A549 treated with DMSO at 1 μM for 4 hours (cell line): ENCODE measurements at places on chromosomes 7 and 10. TPM values are rescaled to one million over a fixed set of nuclear protein-coding genes. Genes with fewer than 3 reads are reported as not detected.

Gene HOXA7
- total RNA-seq = 4.4 to 5.3 TPM (median 4.9 TPM) in 5 replicates

Gene SCIN
- 0.36 to 0.70 TPM (median 0.45 TPM) in 5 replicates for total RNA-seq

Gene PITX3
- 0.25 to 0.37 TPM (median 0.30 TPM) in 4 of 5 replicates, not detected in the other for total RNA-seq

Gene CPA4
- total RNA-seq = 6.1 to 12.3 TPM (median 8.3 TPM) in 5 replicates

Gene TRPV5
- not detected in 5 replicates for total RNA-seq

Gene OPALIN
- not detected in 5 replicates for total RNA-seq

Gene PNLIP
- total RNA-seq = not detected in 5 replicates

Gene AKR1C1
- total RNA-seq = 439 to 635 TPM (median 596 TPM) in 5 replicates

Gene MMP21
- total RNA-seq = 0.03 TPM in 1 of 5 replicates, not detected in the others

Gene SPOCK2
- total RNA-seq = 0.19 to 0.52 TPM (median 0.37 TPM) in 5 replicates

Gene C10orf71
- total RNA-seq = not detected in 5 replicates

Gene FBXO24
- total RNA-seq = 0.12 to 0.24 TPM (median 0.22 TPM) in 5 replicates

Gene RAMP3
- not detected in 5 replicates for total RNA-seq

Gene AGAP3
- 62.0 to 72.4 TPM (median 67.1 TPM) in 5 replicates for total RNA-seq

Gene CYP2C19
- total RNA-seq = not detected in 5 replicates

Gene NPSR1
- not detected in 5 replicates for total RNA-seq

Gene PDE6C
- not detected in 5 replicates for total RNA-seq

Gene AGBL3
- total RNA-seq = 0.28 to 1.5 TPM (median 1.3 TPM) in 5 replicates

Gene CHN2
- 0.06 TPM in 1 of 5 replicates, not detected in the others for total RNA-seq

Gene PON3
- total RNA-seq = 28.7 to 39.9 TPM (median 35.0 TPM) in 5 replicates

Gene SPDYE8
- not detected in 5 replicates for total RNA-seq

Gene SLC18A2
- 0.03 to 0.08 TPM (median 0.05 TPM) in 4 of 5 replicates, not detected in the other for total RNA-seq

Gene NACAD
- 0.11 to 0.34 TPM (median 0.18 TPM) in 5 replicates for total RNA-seq

Gene KIN
- total RNA-seq = 10.3 to 16.2 TPM (median 13.8 TPM) in 5 replicates

Gene WDR91
- total RNA-seq = 5.7 to 8.7 TPM (median 8.4 TPM) in 5 replicates

Gene GSTK1
- 110 to 116 TPM (median 115 TPM) in 5 replicates for total RNA-seq

Gene TMEM130
- 0.19 to 0.62 TPM (median 0.41 TPM) in 5 replicates for total RNA-seq

Gene PKD2L1
- 0.06 to 0.16 TPM (median 0.08 TPM) in 5 replicates for total RNA-seq

Gene ANKRD1
- 3.8 to 10.5 TPM (median 7.1 TPM) in 5 replicates for total RNA-seq
